Stimulated activated CD4-positive, alpha-beta T cell treated with anti-CD3 and anti-CD28 coated beads, Interleukin-1b, Interleukin-23, amount 100 ng/mL, for 48 hours (primary cell): ENCODE measurements at places on chromosomes 4 and X.

DNA sequence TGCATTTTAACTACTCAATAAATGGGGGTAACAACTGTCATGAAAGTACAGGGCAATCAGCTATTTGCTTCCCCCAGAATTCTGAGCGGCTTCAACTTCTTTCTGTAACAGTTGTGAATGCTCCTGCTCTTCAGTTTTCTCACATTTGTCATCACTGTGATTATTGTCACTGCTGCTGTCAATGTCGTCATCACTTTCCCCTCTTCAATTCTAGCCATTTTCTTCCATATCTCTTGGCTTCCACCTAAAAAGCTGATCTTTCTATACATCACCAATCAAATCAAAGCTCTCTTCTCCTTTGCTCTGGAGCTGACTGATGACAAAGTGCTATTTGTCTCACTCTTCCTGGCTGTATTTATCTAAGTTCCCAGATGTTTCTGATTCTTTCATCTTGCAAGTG, 125.6 kb downstream of the COMMD8 start:
- DNase-seq, result no peak

GRCh38 chr4:123478859-123479345, 82.3 kb downstream of the SPRY1 start:
- no peak for DNase-seq

- no peak for DNase-seq
Observed at GRCh38 chr4:10077483-10078335, 38.9 kb downstream of the WDR1 start.

- no peak for DNase-seq
Observed at GRCh38 chr4:1122505-1122904, 9.1 kb upstream of the RNF212 start.

DNA sequence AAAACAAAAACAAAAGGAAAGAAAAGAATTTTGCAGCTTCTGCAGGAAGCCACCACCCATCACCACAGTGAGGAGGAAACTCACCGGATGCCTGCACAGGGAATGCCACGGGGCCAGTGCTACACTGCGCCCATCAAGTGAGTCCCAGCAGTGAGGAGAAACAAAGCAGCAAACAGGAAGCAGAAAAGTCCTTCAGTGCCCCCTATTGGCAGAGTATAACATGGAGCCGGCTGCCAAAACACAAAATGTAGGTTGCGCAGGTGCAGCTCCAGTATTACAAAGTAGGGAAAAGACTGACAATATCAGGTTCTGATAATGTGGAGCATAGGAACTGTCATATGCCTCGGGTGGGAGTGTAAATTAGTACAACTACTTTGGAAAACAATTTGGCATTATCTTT, 23.3 kb upstream of the SCML2 start:
- DNase-seq, result peak; percentile 4

GRCh38 chr4:37827030-37827685, 672 bp downstream of the PGM2 start:
- no peak for DNase-seq

DNA sequence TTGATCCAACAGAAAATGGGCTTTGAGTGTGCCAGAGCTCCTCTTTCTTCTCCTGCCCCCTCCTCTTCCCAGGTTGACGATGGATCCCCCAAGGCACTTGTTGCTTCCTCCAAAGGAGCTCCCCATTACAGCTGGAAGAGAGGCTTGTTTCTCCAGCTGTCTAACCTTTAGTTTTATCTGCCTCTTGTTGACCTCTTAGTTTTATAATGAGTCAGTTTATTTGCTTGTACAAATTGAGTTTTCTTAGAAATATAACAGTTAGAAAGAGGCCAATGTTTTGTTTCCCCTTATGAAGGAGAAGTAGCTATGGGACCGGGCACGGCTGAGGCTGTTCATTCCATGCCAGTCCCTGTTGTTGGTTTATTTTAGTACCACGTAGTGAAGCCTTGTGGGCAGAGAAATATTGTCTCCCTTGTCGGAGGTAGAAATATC, 158.2 kb downstream of the SPRY1 start:
- DNase-seq, result no peak

- DNase-seq, result no peak
Observed at GRCh38 chrX:21487832-21488231, 113.6 kb downstream of the CNKSR2 start.

- no peak for DNase-seq
Observed at GRCh38 chr4:52376132-52376704, 282.9 kb downstream of the USP46 start.

- DNase-seq, result no peak
Observed at GRCh38 chr4:176340871-176341685, 21.3 kb downstream of the SPCS3 start.

- DNase-seq, result peak; percentile 52
Observed at GRCh38 chrX:150362599-150363481, at the start of gene MAMLD1. MAMLD1 (plus strand) TSS chrX:150363317; CDS start chrX:150445517, 82,200 bp downstream.

DNA sequence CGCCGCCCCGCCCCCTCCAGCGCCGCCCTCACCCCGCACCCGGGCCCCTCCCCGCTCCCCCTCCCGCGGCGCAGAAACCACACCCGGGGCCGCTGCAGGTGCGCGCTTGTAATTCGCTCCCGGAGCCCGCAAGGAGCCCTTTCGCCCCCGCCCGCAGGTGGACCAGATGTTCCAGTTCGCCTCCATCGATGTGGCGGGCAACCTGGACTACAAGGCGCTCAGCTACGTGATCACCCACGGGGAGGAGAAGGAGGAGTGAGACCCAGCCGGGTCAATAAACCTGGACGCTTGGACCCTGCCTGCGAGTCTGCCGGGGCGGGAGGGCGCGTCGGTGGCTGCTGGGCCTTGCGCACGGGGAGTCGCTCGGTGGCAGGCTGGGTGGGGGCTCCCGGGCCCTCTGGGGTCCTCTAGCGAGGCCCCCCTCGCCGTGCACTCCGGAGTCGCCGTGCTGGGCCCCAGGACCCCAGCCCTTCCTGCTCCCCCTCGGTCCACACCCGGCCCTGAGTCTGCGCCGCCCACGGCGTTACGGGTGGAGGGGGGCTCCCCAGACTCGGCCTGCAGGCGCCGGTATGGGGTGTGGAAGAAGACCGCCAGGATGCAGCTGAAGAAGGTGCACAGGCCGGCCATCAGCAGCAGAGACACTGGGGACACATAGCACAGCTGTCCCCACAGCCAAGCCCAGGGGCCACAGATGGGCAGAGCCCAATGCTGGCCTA, 7.1 kb downstream of the SLC49A3 start:
- no peak for DNase-seq

GRCh38 chr4:148530114-148530513, 87.9 kb upstream of the NR3C2 start:
- DNase-seq, result no peak

GRCh38 chr4:161256716-161257115, 907.1 kb downstream of the FSTL5 start:
- no peak for DNase-seq

- DNase-seq, result no peak
Observed at GRCh38 chr4:52507774-52508173, 151.3 kb downstream of the USP46 start.

GRCh38 chr4:120716346-120716745, 206.2 kb downstream of the PRDM5 start:
- DNase-seq, result no peak

GRCh38 chr4:93983140-93983539, 154.6 kb downstream of the ATOH1 start:
- no peak for DNase-seq

- DNase-seq, result no peak
Observed at GRCh38 chr4:100372432-100372831, 145.4 kb downstream of the EMCN start.

GRCh38 chr4:24768006-24768405, 27.4 kb upstream of the SOD3 start:
- DNase-seq, result no peak

DNA sequence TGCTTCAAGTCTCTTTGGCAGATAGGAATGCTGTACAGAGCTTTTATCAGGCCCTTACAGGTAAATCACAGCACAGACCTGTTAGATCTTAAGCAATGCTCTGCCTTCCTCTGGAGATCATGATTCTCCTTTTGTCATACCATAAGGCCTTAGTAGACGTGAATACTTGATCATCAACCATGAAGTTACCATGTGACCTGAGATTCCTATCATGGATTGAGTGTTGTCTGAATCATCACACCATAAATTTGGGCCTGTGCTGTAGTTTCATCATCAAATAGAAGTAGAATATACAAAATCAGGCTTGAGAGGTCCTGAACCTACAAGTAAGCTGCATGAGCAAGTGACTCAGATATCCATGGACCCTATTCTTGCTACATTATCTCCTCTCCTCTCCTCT, 466.8 kb upstream of the INTU start:
- DNase-seq, result no peak

DNA sequence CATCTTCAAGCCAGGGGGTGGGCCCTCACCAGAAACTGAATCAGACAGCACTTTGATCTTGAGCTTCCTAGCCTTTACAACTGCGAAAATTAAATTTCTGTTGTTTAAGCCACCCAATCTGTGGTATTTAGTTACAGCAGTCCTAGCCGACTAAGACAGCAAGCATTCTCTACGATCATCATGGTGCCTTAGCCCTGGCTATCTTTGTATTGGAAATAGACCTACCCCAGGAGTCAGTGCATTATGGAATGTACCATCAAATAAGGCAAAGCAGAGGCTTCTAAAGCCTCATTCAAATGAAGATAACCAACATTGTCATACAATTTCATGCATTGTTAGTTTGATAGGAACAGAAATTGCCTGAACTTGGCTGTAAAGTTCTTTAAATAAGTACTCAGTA, 75.0 kb downstream of the PARM1 start:
- no peak for DNase-seq

GRCh38 chr4:102169345-102169744, 175.9 kb downstream of the SLC39A8 start:
- no peak for DNase-seq

- no peak for DNase-seq
Observed at GRCh38 chrX:48589482-48590162, 7.7 kb upstream of the WDR13 start.

GRCh38 chr4:154714339-154715040, 29.3 kb upstream of the LRAT start:
- DNase-seq, result no peak

- no peak for DNase-seq
Observed at GRCh38 chr4:23782778-23783437, 106.9 kb downstream of the PPARGC1A start.

DNA sequence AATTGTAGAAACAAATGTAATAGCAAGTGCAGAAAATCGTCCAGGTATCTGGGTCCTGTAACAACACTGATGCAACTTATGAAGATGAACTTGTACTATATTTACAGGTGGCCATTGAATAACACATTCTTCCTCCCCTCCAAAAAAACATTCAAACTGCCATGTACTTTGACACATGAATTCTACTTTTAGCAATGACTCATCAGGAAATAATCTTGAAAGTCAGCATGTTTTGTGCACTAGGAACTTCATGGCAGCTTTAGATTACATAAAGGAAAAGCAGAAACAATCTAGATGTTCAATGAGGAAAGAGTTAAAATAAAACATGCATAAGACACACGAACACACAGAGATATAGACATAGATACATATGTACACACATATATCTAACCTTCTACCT, 2.5 kb downstream of the PABPC1L2A start:
- no peak for DNase-seq

DNA sequence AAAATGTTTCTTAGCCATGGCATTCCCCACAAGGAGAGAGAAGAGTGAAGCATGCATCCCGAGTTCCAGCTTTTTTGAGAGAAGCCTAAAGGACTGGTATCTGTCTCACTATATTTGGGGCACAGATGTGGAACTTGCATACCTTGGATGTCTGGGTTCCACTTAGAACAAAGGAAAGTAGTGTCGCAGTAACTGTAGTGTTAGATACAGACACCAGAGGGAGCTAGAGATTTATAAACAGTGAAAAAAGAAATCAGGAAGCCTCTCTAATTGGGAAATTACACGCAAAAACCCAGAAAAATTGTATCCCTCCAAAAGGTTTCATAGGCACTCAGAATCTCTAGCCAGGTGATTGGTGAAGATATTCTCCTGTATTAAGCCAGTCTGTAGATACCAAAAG, 34.4 kb downstream of the AGTR2 start:
- no peak for DNase-seq

GRCh38 chr4:26325191-26325590, 4.4 kb downstream of the RBPJ start:
- no peak for DNase-seq

DNA sequence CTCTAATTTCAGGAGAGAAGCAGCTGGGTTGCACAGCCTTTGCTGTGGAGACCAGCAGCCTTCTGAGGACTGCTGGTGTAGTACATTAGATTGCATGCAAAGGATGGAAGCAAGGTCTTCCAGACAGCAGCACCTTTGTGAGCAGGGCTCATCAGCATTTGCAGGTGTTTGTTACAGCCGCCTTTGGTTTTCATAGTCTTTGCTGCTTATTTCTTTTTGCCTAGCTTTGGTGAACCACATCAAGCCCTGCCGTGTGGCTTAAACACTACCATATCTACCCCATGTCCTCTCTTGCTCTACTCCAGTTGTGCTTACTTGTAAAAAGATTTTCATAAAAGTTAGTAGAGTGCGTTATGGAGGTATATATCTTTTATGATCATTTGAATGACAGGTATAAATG, 57.5 kb downstream of the MTM1 start:
- DNase-seq, result no peak

- no peak for DNase-seq
Observed at GRCh38 chr4:98275145-98275544, 14.0 kb downstream of the RAP1GDS1 start.

DNA sequence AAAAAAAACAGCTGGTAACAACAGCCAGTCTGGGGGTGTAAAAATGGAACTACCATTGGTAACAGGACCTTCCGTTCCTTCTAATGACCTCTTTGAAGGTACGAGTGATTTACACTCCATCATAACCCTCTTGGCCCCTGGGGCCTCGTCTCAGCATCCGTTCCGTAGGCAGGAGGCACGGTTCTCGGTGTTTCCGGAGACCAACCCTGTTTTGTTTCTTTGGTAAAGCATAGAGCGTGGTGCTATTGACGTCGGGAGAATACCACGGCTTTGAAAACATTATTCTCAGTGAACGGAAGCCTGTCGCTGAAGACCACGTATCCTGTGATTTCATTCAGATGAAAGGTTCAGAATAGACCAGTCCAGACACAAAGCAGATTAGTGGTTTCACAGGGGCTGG, 198.9 kb downstream of the ASMT start:
- no peak for DNase-seq

DNA sequence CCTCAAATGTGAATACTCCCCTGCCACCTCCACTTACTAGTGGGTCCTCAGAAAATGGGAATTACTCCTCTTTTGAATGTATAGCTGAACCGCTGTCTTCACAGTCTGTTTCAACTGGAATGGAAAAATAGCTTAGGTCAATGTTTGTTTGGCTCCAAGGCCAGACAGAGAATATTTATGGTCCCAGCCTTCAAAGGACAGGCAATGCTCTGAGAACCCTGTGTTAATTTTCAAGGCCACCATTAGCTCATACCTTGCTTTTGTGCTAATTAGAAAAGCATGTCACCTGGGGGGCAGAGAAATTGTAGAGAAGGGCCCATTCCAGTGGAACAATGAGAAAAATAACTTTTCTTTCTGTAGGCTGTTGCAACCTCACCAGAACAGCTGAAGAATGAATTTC, 4.6 kb upstream of the MORF4L2 start:
- DNase-seq, result no peak

GRCh38 chr4:89158884-89159503, 47.7 kb downstream of the TIGD2 start:
- no peak for DNase-seq

- DNase-seq, result no peak
Observed at GRCh38 chr4:186979961-186980745, 256.5 kb upstream of the FAT1 start.

- no peak for DNase-seq
Observed at GRCh38 chr4:111754003-111754402, 391.3 kb upstream of the FAM241A start.
